NB4 (cell line): ENCODE measurements at places on chromosomes 1 and 21.
A peak's percentile ranks its signal among the peaks of the same experiment; 100 is the strongest.

DNA sequence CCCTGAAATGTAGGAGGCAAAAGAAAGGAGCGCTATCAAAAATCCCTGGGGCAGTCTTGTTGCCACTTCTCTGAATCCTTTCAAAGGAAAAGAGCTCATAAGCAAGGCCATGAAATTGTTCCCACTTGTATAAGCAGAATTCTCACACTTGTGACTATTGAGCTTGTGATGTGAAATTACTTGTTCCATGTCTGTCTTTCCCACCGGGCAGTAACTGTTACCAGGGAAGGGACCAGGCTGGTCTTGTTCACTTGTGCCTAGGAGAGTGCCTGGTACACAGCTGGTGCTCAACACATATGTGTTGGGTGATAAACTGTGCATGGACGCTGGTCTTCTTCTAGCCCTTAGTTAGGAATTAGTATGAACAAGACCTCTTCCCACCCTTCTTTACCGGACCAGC lies 150.6 kb downstream of the CDC7 start:
- DNase-seq = no peak

GRCh38 chr1:14745001-14745720 lies 146.7 kb downstream of the KAZN start:
- DNase-seq = no peak

GRCh38 chr1:231626535-231626950 lies at the start of gene DISC1:
DISC1 (plus strand) TSS chr1:231626790; CDS start chr1:231626868, 78 bp downstream.
- peak; percentile 95 for DNase-seq

GRCh38 chr1:12229835-12230548 lies at the start of gene VPS13D:
VPS13D (plus strand) TSS chr1:12230030; CDS start chr1:12234267, 4,237 bp downstream.
- DNase-seq = peak; percentile 85

GRCh38 chr21:26954662-26955121 lies 12.2 kb downstream of the ADAMTS5 start:
- DNase-seq = no peak

DNA sequence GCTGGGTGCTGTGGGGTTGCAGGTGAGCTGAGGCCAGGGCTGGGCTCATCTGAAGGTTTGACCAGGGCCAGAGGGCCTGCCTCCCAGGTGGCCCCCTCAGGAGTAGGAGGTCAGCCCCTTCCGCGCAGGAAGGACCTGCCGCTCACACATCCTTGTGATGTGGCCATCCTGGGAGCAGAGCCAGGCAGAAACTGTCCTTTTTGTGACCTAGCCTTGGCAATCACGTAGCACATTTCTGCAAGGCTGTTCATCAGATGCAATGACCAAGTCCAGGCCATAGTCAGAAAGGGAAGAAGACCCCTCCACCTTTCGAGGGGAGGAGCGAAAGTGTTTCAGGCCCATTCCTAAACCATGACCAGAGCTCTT lies 55.5 kb upstream of the TRAPPC10 start:
- DNase-seq = no peak

GRCh38 chr1:169052727-169053126 lies 53.8 kb upstream of the ATP1B1 start:
- peak; percentile 7 for DNase-seq

- no peak for DNase-seq
These were observed 8.1 kb downstream of the ODF2L start for GRCh38 chr1:86387916-86388627.

GRCh38 chr1:214640431-214641213 lies 37.6 kb downstream of the CENPF start:
- DNase-seq = no peak

DNA sequence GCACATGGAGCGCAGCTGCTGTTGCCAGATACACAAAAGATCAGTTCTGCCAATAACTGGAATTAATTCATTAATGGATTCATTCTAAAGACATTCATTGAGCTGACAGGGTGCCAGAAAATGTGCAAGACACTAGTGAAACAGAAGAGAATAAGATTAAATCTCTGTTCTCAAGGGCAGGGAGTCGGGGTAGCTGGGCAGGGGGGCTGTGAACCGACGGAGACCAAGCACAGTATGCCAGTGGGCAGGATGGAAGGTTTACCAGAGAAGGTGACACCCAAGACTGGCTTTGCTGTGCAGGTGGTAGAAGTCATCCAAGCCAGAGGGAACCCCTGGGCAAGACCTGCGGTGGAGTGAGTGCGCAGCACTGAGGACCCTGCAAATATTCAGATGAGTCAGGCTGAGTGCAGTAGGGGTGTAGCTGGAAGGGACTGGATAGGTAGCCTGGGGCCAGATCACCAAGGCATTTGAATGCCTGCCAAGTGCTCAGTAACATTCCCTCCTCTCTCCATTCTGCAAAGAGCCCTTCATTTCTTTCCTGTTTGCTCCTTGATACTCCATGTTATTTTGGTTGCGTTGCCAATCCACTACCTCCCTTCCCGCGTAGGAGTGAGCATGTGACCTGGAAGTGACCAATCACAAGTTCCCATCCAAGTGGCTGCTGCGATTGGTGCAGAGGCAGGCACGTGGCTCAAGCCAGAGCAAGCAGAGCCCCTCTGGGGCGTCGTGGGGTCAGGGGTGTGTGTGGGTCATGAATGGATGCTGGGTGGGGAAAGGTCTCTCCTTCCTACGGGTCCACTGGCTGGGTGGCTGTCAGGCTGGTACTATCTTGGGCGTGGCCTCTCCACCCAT lies 413.1 kb downstream of the PTPRU start:
- DNase-seq = no peak
